ENCODE measurements at places on chromosomes 3 and 15.

DNA sequence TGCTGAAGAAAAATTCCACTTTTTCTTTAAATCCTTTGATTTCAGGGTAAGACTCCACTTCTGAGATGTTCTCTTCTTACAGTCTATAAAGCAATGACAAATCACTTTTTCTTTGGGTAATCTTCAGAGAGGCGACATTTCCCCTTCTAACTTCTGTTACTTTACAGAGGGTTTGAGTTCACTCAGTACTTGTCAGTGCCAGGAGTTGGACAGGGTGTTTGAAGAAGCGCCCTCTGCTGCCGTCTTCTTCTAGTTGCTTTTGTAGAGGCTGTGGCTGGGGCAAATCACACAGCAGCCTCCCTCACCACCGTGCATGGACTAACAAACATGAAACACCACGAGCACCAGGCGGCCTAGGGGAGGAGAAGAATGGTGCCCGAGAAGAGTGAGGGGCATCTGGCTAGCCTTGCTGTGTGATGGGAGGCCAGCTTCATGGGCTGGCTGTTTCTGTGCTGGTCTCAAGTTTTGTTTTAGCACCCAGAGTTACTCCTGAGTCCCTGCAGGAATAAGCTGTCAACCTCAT is at the start of gene CD80:
Gene CD80 (minus strand): TSS at position 174 of the 523 bp plus-strand sequence. CDS start 1,886 bp downstream, outside the sequence.
- peak; percentile 27 for DNase-seq

GRCh38 chr3:99962703-99963102 is 145.0 kb downstream of the CMSS1 start:
- no peak for DNase-seq

DNA sequence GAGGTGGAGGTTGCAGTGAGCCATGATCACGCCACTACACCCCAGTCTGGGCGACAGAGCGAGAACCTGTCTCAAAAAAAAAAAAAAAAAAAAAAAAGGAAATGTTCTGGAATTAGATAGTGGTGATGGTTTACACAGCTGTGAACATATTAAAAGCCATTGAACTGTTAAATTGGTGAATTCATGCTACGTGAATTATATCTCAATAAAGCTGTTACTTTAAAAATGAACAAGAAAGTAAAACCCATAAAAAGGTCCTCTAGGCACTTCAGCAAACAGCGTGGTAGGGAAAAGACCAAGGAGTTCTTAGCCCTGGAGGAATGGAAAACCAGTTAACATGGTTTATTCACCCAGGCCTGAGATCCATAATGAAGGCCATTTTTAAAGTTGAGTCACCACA is 180.1 kb downstream of the ATG7 start:
- no peak for DNase-seq

- DNase-seq, result no peak
Observed at GRCh38 chr15:48266024-48266689, 60.1 kb downstream of the SLC12A1 start.

DNA sequence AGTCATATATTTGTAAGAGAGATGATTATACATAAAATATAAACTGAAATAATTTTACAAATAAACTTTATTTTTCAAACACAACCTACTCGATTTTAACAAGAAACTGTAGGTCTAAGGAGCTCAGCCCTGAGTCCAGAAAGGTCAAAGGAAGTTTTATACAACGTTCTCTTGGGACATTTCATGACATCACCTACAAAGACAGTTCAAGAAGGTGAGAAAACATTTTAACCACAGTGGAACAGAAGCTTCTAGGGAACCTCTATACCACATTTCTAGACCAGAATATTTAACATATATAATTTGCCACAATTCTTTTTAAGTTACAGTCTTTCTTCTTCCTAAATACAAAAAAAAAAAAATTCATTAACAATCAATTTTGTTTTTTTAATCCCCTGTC is 40.1 kb downstream of the CBLB start:
- no peak for DNase-seq

DNA sequence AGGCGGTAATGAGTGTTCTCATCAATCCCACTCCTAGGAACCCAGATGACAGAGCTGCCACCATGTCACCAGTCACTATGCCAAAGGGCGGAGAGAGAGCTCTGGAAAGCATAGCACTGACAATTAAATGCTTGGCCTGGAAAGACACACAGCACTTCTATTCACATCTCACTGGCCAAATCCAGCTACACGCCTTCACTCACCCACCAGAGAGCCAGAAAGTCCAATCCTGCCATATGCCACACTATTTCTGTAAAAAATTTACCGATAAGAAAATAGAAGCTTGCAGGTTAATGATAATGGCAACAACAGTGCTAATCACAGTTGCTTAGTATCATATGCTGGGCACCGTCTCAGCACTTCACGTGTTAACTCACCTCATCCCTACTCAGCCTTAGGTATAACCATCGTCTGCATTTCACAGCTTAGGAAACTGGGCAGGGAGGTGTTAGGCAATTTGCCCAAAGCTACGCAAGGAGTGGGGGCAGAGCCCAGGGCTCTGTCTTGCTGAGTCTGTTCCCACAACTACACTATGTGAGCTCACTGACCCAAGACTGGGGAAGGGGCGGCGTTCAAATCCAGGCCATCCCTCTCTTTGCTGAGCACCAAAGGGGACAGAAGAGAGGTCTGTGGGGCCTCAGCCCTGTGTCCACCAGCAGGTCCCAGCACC is 16.5 kb downstream of the KLHL25 start:
- DNase-seq, result no peak

DNA sequence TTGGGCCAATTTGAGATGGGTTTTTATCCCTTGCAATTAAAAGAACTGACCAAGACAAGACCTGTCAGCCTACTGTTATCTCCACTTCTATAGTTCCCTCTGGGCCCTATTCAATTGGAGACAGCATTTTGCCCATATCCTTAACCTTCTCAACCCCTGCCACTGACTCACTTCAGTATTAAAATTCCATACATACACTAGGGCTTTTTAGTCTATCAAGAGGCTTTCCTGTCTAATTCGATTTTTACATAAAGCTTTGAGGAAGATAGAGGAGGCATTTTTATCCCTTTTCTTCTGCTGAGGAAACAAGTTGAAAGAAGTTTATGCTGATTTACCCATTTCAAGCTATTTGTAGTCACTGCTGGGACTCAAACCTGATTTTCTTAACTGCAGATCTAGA is 51.1 kb downstream of the GTF2E1 start:
- DNase-seq, result no peak

DNA sequence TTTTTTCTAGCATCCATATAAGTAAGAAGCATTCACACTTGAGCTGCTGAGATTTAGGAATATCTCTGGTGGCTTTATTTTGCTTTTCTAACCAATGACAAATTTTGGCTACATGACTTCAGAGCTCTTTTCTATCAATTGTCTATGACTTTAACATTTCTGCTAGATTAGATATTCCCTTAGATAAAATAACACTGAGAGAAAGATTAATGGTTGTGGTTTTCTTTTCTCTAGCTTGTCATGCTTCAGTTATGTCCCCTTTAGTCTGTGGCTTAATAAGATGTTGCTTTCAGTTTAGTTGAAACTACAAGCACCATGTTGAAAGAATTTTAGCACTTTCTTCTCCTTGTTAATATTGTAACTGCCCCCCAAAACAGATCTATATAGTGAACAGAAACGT is 665.6 kb upstream of the CCDC54 start:
- no peak for DNase-seq

DNA sequence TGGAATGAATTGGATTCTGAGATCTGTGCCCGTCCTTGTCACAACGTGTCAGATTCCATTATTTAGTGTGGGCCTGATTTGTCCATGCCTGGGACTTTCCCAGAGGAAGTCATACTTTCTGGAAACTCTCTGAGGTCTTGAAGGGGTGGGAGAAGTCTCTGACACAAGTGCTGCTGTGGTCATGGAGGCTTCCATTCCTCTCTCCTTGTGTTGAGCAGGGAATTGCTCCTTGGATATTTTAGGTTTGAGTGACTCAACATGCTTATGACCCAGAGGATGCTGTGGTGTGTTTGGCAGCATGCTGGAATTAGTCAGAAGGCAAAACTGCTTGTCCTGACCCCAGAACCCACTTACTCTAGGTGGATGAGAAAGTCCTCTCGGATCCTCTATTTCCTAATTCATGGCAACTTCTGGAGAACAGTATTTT is 132.1 kb downstream of the LPP start:
- no peak for DNase-seq

DNA sequence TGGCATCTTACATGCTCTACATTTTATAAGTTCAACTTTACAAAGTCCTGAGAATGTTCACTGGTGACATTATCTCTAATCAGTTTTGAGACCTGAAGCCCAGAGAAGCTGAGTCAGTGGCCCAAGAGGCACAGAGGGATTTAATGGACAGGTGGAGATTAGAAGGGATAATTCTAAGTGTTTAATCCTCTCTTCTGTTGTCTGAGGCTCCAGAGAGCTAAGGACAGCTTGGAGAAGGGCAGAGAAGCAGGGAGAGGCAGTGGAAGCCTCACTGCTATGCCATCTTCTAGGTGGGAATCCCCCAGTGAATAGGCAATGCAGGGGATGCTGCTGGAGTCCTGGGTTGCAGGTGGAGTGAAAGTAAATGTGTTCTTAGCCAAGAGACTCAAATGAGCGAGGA is 369.4 kb upstream of the SLCO3A1 start:
- DNase-seq, result no peak

GRCh38 chr3:114380233-114380651 is 86.4 kb downstream of the TIGIT start:
- no peak for DNase-seq

GRCh38 chr15:82146576-82146975 is 100.8 kb upstream of the MEX3B start:
- no peak for DNase-seq

DNA sequence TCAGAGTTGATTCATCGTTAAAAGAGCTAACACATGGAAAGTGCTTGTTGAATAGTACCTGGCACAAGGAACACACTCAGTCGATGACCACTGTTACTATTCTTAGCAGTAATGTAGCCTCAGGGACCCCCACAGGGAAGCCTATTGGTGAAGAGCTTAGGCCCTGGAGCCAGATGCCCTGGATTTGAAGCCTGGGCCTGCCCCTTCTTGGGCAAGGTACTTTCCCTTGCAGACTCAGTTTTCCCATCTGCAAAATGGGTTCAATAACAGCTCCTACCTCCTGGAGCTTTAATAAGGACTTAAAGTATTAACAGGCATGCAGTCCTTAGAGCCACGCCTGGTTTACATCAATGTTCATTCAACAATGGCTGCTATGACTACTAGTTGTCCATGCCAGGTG is 96.9 kb upstream of the WNT5A start:
- no peak for DNase-seq

DNA sequence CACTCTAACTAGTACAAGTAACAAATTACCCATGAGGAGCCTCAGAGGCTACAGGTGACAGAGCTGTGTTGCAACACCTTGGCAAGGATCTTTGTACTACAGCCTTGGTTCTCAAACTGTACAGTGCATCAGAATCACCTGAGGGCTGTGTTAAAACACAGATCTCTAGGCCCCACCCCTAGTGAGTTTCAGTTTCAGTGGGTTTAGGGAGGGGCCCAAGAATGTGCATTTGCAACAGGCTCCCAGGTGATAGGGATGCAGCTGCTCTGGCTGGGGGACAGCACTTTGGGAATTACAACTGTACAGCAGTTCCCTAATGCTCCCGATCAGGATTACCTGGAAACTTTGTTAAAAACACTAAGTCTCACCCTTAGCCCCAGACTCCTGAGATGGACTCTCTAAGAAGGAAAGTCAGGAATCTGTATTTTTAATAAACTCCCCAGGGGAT is 66.1 kb upstream of the NR2F2 start:
- no peak for DNase-seq

DNA sequence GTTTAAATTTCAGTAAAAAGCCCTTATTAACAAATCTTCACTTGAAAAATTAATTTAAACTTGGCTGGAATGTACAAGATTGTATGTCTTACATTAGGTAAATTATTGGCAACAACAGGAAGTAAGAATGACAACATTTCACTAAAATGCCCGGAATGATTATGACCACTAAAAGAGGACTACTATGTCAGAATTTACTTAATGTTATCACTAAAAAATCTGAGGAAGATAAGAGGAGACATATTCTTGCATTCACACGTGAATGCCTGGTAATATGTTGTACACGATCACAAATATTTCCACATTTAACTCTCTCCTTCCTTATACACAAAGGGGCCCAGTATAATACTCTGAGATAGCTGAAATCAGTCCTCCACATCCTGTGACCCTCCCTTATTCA is 29.7 kb downstream of the VGLL3 start:
- DNase-seq, result no peak

DNA sequence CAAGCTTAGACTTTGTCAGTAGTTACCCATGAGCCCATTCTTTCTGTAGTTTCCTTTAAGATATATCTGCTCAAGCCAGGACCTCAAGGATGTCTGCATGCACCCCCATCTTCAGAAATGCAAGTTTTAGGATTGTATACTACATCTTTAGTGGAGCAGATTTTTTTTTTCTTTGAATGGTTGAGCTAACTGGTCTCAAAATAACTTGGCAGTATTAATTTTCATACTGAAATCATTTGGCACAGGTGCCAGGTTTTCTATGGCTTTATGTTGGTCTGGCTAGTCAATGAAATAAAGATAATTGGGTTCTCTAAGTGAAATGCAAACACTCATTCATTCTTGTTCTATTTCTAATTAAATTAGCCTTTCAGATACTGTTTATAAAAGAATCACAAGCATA is 108.9 kb downstream of the ATG7 start:
- DNase-seq, result no peak

DNA sequence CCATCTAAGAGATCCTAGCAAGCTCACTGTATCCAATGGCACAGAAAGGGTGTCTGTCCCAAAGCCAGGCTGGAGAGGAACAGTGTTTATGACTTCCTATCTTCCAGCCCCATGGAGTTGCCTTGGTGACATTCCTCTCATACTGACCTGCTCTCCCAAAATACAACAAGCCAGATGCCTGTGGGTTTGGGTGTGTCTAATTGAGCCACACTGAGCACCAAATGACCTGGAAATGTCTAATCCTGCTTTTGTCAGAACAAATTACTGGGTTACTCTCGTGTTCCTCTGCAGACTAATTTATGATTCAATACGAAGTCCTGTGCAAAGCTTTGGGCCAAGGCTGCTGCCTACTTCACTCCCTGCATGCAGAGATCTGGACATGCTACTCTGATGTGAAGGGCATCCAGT is 98.1 kb upstream of the STRIT1 start:
- no peak for DNase-seq

DNA sequence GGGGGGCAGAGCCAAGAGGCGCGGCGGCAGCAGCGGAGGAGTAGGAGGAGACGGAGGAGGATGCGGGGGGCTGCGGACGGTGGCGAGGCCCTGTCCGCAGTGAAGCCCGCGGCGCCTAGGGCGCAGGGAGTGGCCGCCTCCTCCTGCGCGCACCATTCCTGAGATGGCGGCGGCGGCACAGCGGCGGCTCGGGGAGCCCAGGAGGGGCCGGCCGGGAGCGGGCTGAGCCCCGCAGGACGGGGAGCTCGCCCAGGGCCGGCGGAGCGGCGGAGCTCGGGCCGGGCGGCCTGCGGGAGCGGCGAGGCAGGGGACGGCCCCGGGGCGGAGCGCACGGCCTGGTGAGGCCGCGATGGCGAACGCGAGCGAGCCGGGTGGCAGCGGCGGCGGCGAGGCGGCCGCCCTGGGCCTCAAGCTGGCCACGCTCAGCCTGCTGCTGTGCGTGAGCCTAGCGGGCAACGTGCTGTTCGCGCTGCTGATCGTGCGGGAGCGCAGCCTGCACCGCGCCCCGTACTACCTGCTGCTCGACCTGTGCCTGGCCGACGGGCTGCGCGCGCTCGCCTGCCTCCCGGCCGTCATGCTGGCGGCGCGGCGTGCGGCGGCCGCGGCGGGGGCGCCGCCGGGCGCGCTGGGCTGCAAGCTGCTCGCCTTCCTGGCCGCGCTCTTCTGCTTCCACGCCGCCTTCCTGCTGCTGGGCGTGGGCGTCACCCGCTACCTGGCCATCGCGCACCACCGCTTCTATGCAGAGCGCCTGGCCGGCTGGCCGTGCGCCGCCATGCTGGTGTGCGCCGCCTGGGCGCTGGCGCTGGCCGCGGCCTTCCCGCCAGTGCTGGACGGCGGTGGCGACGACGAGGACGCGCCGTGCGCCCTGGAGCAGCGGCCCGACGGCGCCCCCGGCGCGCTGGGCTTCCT is at the start of gene GPR27:
Gene GPR27 (plus strand): TSS at position 155 of the 909 bp plus-strand sequence. CDS start 195 bp downstream, at position 350.
- DNase-seq, result no peak

All from stimulated activated CD8-positive, alpha-beta memory T cell treated with anti-CD3 and anti-CD28 coated beads, Interleukin-7, amount 100 ng/mL, for 1 hour (primary cell).